ENCODE measurements at places on chromosomes 12 and 14. TPM values are rescaled to one million over a fixed set of nuclear protein-coding genes. Genes with fewer than 3 reads are reported as not detected.

The OASL gene
- total RNA-seq = 3.1 TPM

GRCh38 chr12:105524961-105525360 lies 194.5 kb downstream of the C12orf75 start:
- no peaks in the 10 kb centered on the region for H3K36me3 ChIP-seq
- peaks cover 4% of the 10 kb centered on the region for H3K27me3 ChIP-seq
- DNase-seq = no peak

DNA sequence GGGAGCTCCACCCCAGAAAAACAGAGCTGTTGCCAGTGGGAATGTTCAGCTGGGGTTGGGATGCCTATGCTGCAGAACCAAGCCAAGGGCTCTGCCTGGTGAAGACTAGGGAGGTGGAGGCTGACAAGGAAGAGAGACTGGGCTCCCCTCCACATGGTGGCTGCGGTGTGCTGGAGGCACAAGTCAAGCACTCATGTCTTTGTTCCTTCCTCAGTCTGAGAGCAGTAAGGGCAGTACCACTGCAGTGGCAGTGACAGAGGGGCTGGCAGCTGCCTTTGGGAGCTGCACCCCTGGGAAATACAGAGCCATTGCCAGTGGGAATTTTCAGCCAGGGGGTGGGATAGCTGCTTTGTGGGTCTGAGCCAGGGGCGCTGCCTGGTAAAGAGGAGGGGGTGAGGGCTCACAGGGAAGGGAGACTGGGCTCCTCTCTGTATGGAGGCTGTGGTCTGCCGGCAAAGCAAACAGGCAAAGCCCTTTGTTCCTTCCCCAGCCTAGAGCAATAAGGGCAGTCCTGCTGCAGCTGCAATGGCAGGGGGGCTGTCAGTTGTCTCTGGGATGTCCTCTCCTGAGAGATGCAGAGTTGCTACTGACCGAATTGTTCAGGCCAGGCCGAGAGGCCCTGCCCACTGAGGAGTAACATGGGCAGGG lies 255.9 kb downstream of the RAD51B start:
- H3K27me3 ChIP-seq = peaks cover 2% of the 10 kb centered on the region
- H3K4me1 ChIP-seq = no peaks in the 10 kb centered on the region
- no peak overlapping the region for H3K4me3 ChIP-seq
- no peak overlapping the region for H3K27ac ChIP-seq
- no peak for DNase-seq

DNA sequence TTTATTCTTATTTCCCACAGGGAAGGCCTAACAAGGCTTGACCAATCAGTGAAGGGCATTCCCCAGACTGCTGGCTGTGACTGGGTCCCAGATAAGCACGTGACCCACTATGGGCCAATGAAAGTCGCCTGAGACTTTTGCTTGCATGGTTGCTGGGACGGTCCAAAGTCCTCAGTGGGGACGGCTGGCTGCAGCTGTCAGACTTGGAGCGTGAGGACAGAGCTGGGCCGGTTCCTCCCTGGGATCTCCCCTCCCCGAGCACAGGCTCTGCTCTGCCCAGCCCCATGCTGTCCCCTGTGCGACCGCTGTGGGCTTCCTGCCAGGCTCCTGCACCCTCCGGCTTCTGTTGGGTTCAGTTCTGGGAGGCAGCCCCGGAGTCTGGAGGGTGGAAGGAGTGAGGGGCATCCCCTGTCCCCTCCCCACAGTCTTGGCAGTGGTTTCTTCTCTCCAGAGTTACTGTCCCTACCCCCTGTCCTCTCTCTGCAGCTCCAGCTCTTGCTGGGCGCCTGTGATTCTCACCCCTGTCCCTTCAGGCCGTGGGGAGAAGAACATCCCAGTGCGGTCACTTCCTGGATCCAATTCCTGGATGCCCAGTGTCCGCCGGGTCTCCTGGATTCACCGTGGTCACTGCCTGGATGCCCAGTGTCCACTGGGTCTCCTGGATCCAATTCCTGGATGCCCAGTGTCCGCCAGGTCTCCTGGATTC lies 50.1 kb downstream of the GALNT9 start:
- no peak overlapping the region for H3K4me3 ChIP-seq
- no peaks in the 10 kb centered on the region for H3K36me3 ChIP-seq
- no peak overlapping the region for H3K27ac ChIP-seq
- no peaks in the 10 kb centered on the region for H3K4me1 ChIP-seq
- H3K27me3 ChIP-seq = peaks cover 2% of the 10 kb centered on the region

GRCh38 chr12:31234053-31234840 lies 91.7 kb downstream of the SINHCAF start:
- DNase-seq = no peak
- peaks cover 12% of the 10 kb centered on the region for H3K27me3 ChIP-seq
- no peak overlapping the region for H3K27ac ChIP-seq
- no peak overlapping the region for H3K4me3 ChIP-seq

DNA sequence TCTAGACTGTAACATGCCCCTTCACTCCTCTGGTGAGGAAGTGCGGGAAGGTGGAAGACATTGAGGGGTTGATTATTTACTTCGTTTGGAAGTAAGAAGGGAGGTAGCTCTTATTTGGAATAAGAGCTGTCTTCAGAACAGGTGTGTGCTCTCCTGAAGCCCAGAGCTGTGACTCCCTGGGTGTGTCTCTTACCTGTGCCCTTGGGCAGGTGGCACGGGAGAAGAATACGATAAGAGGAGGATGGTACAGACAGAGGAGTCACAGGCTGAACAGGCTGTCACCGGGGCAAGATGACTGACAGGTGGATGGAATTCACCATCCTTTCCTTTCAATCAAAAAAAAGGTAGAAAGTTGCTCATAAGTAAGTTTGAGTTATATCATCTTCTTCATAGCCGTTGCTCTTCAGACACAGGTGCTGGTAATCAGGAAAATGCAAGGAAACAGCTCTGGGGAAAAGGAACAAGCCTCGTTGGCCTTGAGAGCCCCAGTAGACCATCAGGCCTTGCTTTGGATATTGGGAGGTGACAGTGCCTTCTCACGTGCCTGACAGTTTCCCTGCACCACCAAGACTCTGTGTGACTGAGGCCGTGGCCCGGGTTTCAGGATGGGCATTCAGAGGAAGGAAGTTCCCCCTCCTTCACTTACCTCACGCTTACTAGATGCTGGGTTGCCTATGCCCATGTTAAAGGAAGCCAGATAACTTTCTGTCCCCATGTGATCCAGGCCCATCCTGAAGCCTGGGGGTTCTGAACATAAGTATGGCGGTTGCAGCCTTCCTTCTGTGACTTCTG lies 120.4 kb downstream of the ETV6 start:
- peaks cover 97% of the 10 kb centered on the region for H3K4me1 ChIP-seq
- no peak for DNase-seq
- H3K27ac ChIP-seq = peak overlapping the region; percentile 58
- peaks cover 62% of the 10 kb centered on the region for H3K36me3 ChIP-seq
- H3K4me3 ChIP-seq = peak overlapping the region; percentile 1

GRCh38 chr12:76398106-76398505 lies 49.9 kb upstream of the BBS10 start:
- H3K27me3 ChIP-seq = no peaks in the 10 kb centered on the region
- no peak overlapping the region for H3K27ac ChIP-seq
- no peak for DNase-seq

- no peaks in the 10 kb centered on the region for H3K36me3 ChIP-seq
- no peaks in the 10 kb centered on the region for H3K4me1 ChIP-seq
- no peak overlapping the region for H3K4me3 ChIP-seq
- DNase-seq = no peak
- H3K27ac ChIP-seq = no peak overlapping the region
These were observed 63.9 kb downstream of the MYRFL start for GRCh38 chr12:69888901-69889300.

Data from activated T-helper 1 cell treated with anti-CD3 and anti-CD28 coated beads, Interleukin-12 subunit alpha, Interleukin-12 subunit beta, Interleukin-2, Interleukin-4 antibody, amounts not matched to agents 30 ng/mL and 10 ng/mL and 1 ng/mL, durations not matched to agents 14 hours and 24 hours and 36 hours (primary cell).